Stimulated activated CD8-positive, alpha-beta memory T cell treated with anti-CD3 and anti-CD28 coated beads, Interleukin-4, amount 100 ng/mL, for 4 hours (primary cell): ENCODE measurements at places on chromosomes 7 and 10.

DNA sequence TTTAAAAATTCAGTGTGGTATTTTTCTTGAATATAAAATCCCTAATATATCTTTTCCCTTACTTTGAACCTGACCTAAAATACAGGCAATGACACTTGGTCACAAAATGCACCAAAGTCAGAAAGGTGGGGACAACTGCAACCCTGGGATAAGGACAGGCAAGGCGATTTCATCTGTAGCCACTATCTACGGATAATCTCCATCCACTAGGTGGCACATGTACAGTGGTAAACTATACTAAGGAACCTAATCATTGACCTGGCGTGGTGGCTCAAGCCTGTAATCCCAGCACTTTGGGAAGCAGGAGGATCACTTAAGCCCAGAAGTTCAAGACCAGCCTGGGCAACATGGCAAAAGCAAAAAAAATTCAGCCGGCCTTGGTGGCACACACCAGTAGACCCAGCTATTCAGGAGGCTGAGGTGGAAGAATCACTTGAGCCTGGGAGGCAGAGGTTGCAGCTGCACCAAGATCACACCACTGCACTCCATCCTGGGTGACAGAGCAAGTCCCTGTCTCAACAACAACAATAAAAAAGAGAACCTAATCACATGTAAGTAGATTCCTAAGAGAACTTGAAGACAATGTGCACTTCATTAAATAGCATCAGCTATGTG is 98.9 kb downstream of the KMT2C start:
- no peak for DNase-seq

DNA sequence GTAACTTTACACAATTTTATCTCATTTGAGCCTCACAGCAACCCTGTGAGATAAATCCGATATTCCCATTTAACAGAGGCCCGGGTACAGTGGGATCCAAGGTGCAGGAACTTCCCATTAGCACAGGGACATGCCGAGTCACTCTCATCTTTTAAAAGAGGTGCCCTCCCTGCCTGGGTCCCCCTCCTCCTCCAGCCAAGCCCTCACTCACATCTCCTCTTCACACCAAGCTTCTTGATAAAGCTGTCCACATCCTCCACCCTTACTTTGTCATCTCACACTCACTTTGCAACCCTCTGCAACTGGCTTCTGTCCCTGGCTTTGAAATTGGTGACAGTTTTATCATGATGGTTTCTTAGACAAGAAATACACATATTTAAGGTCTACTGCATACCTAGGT is 144.6 kb upstream of the RHEB start:
- DNase-seq: no peak

DNA sequence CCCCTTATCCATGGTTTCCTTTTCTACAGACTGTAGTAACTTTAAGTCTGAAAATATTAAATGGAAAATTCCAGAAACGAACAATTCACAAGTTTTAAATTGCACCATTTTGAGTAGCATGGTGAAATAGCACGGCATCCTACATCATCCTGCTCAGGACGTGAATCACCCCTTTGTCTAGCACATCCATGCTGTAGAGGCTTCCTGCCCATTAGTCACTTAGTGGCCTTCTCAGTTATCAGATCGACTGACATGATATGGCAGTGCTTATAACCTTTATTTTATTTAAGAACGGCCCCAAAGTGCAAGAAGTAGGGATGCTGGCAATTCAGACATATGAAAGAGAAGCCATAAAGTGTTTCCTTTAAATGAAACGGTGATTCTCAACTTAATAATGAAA is 82.7 kb downstream of the CPXM2 start:
- DNase-seq: no peak

GRCh38 chr7:105619590-105619989 is 38.3 kb upstream of the EFCAB10 start:
- DNase-seq: no peak

DNA sequence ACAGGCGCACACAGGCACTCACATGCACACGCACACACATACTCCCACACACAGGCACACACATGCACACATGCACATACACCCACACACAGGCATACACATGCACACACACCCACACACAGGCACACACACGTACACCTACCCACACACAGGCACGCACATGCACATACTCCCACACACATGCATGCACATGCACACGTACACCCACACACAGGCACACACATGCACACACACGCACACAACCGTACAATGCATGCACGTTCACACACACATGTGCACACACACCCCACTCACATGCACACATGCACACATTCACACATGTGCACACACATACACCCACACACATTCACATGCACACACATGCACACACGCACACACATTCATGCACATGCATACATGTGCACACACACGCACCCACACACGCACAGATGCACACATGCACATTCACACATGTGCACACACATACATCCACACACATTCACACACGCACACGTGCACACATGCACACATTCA is 59.3 kb downstream of the MKI67 start:
- no peak for DNase-seq

DNA sequence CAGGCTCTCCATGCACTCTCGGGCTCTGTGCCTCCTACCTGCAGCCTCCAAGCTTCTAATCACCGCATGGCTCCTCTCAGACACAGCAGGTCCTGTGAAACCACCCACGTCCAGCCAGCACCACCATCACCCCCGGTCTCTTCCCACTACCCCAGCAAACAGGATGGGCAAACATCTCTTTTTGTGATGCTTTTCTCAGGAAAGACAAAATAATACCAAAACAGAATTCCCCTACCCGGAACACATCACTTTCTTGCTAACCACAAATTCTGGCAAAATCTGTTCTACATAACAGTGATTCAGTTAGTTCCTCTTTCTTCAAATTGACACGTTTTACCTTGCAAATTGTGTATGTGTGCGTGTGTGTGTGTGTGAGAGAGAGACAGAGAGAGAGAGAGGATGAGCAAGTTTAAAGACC is 6.5 kb downstream of the SNX8 start:
- DNase-seq: no peak

DNA sequence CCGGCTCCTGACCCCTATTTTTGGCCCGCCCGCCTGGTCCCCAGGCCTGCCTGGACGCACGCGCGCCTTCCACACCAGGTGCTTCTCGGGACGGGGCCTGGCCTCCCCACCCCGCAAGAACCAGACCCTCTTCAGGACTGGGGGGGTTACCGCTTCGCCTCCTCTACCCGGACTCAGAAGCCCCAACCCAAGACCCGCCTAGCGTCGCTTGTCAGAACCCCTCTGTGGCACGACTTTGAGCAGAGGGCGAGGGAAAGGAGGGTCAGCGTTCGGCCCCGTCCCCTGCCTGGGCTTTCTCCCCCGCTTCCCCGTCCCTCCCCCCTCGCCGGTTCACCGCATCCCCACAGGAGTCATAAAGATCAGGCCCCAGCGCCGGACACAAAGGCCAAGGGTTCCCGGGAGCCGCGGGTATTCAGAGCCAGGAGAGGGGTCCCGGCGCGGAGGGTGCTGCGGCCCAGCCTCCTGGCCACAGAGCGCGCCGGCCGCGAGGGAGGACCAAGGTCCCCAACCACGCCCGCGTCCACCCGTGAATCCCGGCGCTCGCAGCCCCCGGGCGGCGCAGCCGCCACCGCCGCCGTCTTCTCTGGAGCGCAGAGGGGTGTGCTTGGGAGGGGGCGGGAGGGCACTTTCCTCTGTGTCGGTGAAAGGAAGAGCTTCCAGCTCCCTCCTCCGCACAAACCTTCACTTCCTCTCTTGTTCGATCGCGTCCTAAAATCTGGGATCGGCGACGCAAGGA is 351.9 kb downstream of the DNAJB6 start:
- no peak for DNase-seq

- DNase-seq: no peak
These were observed 216.3 kb downstream of the CHRM2 start for GRCh38 chr7:137084607-137085380.

DNA sequence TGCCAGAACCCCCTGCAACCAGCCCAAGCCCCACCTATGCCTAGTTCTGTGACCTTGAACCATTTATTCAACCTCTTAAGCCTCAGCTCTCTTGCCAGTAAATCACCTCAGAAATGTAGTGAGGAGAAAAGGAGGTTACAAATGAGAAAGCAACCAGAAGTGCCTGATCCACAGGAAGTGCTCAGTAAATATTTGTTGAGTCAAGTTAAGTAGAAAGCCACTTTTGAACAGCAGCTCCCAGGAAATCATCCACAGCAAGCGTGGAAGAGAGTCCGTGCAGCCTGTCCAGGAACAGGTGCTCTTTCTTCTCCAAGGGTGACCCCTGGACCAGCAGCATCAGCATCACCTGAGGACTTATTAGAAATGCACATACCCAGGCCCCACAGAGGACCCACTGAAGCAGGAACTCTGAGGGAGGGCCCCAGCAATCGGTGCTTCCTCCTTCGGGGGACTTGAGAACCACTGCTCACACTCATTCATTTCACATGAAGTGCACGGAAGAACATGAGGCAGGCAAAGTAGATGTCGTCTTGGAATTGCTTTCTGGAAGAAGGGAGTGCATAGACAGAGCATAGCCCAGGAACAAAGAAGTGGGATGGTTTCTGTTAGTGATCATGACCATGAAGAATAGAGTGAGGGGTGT is 6.3 kb upstream of the C10orf71 start:
- no peak for DNase-seq

DNA sequence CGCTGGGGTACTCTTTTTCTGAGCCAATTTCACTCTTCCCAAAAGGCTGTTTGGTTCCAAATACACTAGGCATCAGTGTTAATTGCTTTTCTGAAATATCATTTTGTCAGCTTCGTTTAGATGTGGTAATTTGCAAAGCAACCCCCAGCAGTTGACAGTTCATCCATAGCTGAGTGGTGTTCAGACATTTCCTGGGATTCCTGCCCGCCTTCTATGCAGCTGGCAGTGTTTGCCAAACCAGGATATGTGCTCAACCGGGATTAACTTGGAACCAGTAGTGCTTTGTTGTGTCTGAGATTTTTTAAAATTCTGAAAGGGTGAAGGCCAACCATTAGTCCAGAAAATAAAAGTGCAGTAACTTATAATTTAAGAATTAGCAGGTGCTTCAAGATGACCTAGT is 25.2 kb upstream of the MKLN1 start:
- no peak for DNase-seq
